ENCODE measurements at places on chromosomes 12 and 14. TPM values are rescaled to one million over a fixed set of nuclear protein-coding genes. Genes with fewer than 3 reads are reported as not detected.
A peak's percentile ranks its signal among the peaks of the same experiment; 100 is the strongest.

Gene OR4E1
- not detected for total RNA-seq

Gene FERMT2
- total RNA-seq: 228 TPM

Gene LDHB
- total RNA-seq: 95.4 TPM

Gene LHX5
- not detected for total RNA-seq

Gene TMCC3
- 97.2 TPM for total RNA-seq

Gene MAPK1IP1L
- total RNA-seq: 72.7 TPM

DNA sequence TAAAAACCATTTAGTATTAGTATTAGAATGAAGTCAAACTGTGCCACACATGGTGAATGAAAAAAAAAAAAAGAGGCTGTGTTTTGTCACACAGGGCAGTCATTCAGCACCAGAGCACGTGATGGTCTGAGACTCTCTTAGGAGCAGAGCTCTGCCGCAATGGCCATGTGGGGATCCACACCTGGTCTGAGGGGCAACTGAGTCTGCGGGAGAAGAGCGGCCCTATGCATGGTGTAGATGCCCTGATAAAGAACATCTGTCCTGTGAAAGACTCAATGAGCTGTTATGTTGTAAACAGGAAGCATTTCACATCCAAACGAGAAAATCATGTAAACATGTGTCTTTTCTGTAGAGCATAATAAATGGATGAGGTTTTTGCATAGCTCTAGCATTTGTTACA lies 12.2 kb upstream of the BDKRB1 start:
- DNase-seq: no peak

DNA sequence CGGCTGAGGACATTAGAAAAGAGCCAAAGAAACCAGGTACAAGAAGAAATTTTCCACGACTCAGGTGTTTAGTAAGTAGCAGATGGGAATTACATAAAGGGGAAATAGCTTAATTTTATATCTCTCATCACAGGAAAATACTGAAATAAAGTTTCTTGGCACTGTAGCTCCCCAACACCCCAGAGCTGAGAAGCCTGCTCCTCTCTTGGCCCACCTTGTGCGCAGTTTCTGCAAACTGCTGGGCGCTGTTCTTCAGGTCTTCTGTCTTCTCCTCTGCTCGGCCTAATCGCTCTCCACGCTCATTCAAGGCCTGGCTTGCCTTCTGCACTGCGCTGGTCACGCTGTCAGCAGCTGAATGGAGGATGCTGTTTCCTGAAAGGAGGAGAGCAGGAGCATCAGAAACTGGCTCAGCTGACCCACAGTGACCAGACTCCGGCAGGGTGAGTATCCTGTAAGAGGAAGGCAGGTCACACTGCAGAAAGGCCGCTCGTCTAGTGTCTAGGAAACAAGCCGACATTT lies 184.9 kb upstream of the GZMB start:
- DNase-seq: peak; percentile 38

GRCh38 chr12:20205854-20206253 lies 162.5 kb upstream of the PDE3A start:
- no peak for DNase-seq

DNA sequence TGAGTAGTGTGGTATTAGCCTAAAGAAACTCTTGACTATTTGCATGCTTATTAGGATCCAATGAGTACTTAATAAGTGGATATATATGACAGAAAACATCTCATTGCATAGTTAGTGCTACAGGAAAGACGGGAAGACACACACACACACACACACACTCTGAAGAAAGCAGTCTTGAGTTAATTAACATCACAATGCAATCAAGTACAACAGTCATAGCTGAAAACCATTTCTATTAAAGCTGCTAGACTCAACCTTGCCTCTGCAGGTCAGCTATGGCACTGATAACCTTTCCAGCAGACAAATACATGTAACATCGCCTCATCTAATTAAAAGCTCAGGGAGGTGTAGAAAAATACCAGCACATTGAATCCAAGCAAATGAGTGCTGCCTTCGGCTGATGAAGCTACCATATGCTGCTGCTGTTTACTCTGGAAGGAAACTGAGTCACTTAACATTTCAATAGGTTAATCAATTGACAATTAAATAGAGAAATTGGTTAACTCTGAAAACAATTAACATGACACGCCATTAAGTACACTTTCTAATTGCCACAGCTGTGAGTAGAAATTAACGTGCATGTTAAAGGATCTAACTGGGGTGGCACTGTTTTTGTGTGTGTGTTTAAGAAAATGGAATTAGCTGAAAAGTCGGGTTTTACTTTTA lies 93.2 kb upstream of the OTX2 start:
- no peak for DNase-seq

- DNase-seq: no peak
Observed at GRCh38 chr12:92810370-92810769, 107.6 kb downstream of the PLEKHG7 start.

- no peak for DNase-seq
Observed at GRCh38 chr12:75058228-75058627, 151.4 kb downstream of the KCNC2 start.

DNA sequence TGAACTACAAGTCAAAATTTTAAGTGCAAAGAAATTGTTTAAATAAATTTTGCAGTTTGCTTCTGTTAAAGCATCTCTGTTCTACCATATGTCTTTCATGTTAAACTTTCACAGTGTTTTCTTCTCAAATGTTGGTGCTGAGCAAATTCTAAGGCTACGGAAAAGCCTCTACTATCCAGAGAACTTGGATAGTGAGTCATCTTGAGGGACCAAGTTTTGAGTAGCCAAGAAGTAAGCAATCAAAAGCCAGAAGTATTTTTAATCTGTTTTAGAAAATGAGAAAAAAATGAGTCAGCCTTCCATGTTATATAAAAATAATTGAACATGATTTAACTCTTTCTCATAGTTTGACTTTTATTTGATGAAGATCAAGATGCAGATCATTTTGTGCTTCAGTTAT lies 3.3 kb downstream of the BRMS1L start:
- DNase-seq: no peak

DNA sequence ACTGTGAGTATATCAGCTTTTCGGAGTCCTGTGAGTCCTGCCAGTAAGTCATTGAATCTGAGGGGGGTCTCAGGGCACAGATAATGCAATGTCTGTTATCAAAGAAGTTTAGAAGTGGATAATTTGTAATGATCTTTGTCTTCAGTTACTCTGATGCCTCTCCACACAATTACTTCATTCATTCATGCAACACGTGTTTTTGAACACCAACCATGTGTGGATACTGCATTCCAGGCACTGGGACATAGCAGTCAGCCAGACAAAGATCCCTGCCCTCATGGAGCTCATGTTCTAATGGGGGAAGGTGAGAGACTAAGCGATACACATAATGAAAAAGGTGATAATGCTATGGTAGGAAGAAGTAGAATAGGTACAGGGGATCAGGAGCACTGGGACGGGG lies 60.8 kb upstream of the SCN8A start:
- DNase-seq: no peak

GRCh38 chr12:103742349-103742932 lies 98.6 kb downstream of the NT5DC3 start:
- DNase-seq: no peak

DNA sequence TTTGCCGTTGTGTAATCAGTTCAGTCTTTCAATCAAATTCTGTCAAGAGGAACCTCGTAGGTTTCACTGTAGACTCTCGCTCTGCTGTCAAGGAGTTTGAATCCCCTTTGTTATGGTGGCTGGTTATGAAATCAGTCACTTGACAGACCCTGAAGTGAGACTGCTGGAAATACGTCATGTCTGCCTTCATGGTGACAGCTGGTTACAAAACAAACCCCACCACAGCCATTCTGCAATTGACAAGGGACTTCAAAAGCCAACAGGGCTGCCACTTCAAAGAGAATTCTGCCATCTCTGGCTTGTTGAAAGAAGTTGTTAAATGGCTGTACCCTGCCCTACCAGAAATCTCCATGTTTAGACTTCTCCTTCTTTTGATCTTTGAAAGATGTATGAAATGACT lies 286.9 kb downstream of the ERC1 start:
- DNase-seq: no peak

GRCh38 chr12:120496413-120497340 lies 764 bp downstream of the DYNLL1 start:
- peak; percentile 68 for DNase-seq

GRCh38 chr12:76173756-76174155 lies 89.3 kb upstream of the NAP1L1 start:
- no peak for DNase-seq

GRCh38 chr14:21553266-21553665 lies 26.6 kb downstream of the OR10G3 start:
- no peak for DNase-seq

DNA sequence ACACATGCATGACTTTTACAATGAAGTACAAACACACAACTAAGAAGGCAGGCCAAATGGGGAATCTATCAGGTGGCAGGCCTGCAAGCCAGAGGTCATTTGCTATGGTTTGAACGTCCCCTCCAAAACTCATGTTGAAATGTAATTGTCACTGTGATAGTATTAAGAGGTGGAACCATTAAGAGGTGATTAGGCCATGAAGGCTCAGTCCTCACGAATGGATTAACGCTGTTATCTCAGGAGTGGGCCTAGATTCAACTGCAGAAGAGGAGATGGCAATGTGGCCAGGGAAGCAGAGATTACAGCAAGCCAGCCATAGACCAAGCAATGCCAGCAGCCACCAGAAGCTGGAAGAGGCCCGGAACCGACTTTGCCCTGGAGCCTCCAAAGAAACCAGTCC lies 13.5 kb upstream of the ACTR6 start:
- no peak for DNase-seq
